ENCODE measurements at places on chromosomes 5 and 9.

DNA sequence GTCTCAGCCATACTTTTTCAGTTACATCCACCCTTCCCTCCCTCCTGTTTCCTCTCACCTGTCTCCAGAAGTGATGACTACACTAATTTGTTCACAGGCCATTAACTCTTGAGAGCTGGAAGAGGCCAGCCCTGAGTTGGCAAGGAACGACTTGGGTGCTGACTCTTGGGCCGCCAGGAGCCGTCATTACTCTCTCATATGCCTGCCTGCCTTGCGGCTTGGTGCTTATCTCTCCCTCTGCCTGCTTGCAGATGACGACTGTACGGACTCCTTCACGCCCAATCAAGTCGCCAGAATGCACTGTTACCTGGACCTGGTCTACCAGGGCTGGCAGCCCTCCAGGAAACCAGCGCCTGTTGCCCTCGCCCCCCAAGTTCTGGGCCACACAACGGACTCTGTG lies 66.1 kb downstream of the PAPPA start:
- no peak for DNase-seq

- no peak for DNase-seq
These were observed 105.6 kb downstream of the VCAN start for GRCh38 chr5:83577036-83577636.

- no peak for DNase-seq
These were observed 4.4 kb upstream of the TSPAN17 start for GRCh38 chr5:176642675-176643490.

DNA sequence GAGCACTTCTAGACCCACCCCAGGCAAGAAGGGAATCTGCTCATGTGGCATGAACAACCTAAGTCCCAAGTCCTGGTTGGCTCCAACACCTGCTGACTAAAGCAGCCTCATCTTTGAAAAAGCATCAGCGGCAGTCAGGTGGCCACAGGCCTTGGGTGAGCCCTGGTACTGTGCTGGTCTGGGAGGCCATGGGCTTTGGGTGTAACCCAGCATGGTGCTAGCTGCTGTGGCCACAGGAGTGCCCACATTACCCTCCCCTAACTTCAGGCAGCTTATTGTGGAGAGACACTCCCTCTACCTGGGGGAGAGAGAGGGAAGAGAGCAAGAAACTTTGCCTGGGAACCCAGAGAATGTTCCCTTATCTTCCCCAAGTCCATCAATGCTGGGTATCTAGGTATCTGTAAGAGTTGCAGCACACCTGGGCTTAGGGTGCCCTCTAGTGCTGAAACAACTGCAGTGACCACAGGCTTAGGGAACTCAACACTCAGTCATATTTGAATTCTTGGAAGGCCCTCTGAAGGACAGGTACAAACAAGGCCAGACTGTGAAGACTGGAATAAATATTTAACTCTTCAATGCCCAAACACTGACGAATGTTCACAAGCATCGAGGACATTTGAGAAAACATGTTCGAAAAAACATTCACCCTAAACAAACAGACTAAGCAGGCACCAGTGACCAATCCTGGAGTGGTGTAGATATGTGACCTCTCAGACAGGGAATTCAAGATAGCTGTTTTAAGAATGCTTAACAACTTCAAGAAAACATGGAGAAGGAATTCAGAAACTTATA lies 69.9 kb upstream of the OR2K2 start:
- no peak for DNase-seq

- no peak for DNase-seq
These were observed 18.3 kb upstream of the STOM start for GRCh38 chr9:121388140-121388905.

GRCh38 chr5:159638954-159639559 lies 277.2 kb upstream of the ADRA1B start:
- DNase-seq: no peak

- DNase-seq: no peak
These were observed 405.4 kb downstream of the TMEM232 start for GRCh38 chr5:110321117-110321516.

DNA sequence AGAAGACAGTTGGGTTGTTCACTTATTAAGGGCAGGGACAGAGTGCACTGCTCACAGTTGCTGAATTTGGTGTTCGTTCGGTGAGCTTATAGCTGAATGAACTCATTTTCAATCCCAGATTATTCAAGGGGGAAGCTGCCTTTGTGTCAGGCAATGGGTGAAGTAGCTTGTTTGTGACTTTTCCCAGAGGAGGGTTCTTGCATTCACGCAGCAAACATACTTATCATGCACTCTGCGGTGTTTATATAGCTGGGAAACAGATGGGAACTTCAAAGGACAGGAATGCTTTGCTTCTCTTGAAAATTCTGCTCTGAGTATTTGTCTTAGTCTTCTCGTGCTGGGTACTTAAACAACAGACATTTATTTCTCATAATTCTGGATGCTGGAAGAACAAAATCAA lies 64.7 kb upstream of the ABCA1 start:
- no peak for DNase-seq

DNA sequence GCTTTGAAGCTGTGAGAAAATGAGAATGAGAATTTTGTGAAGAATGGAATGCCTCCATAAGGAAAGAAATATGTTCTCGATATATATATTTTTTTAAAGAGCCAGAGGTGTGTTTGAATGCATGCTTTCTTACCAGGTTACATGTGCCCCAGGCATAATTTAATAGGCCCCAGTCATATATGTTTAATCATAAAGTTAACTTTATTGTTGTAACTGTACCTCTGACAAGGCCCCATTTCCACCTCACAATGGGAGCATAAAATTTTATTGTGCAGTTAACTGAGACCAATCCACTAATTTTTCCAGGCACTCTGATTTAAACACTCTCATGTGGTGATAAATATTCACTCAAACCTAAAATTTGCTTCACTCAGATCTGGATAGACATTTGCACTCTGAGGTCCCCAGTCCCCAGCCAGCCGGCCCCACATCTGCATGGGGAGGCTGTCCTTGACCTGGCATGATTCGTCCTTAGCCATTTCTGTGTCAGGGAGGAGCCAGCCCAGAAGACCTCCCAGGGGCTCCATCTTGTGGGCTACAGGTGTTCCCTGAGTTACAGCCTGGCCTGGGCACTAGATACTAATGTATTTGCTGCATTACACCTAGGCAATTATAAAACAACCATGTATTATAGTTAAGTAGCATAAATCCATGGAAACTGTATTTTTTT lies 245.8 kb downstream of the MTRR start:
- DNase-seq: no peak

GRCh38 chr5:139369181-139369580 lies 13.9 kb downstream of the SLC23A1 start:
- DNase-seq: no peak

DNA sequence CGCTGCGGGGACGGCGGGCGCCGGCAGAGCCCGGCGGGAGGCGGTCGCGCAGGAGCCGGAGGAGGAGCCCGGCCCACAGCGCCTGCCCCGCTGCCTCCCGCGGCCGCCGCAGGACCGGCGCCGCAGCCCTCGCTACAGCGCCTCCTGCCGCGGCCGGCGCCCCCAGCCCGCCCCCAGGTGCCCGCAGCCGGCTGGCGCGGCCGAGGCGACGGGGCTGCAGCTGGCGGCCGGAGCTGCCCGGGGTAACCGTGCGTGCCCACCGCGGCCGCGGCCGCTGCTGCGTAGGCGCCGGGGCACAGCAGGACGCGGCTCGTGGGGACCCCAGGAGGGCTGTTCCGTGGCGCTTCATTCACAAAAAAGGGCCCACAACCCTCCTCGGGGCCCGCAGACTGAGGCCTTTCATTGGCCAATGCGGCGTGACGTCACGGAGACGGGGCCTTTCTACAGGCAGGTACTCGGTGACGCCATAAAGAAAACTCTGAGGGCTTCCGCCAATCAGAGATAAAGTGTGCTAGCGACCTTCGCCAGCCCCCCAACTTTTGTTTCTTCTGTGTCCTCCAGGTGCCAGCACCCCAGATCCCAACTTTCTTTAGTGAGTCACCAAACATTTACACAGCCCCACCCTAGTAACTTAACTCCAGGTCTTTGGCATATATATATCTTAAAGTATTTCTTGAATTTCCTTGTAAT lies at the start of gene CDC14B:
Gene CDC14B, minus strand, starts transcription at position 353 of the 690 bp plus-strand sequence. CDS start 465 bp downstream, outside the sequence.
- DNase-seq: peak; percentile 74

DNA sequence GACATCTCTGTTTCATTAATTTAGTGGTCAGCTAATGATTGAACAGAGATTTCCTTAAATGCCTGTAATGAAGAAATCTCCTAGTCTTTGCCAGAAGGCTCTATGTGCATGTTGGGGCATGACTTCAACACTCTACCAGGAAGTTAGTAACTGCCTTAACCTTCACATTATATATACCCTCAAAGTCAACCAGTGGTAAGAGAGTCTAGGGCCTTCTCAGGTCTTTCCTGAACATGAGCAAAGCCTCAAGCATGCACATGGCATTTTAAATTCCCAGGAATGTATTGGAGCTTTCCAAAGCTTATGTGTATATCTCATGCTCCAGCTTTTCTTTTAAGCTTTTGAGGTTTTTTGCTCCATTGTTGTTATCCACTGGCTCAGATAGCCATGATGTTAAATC lies 388.3 kb downstream of the ARRDC3 start:
- no peak for DNase-seq

DNA sequence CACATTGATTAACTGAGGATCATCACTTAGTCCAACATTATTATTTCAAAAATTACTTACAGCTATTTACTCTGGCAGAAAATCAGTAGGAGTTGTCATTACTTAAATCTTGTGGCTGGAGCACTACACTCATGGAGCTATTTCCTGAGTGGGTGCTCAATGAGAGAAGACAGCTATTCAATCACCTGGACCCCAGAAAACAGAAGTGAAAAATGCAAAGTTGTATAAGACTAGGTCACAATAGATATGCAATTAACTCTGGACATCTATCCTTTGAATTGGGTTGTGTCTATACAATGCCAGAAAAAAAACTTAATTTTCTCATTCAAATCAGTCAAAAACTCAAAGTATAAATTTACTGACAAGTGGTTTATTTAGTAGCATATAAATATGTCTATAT lies 340.9 kb downstream of the EFNA5 start:
- DNase-seq: no peak

DNA sequence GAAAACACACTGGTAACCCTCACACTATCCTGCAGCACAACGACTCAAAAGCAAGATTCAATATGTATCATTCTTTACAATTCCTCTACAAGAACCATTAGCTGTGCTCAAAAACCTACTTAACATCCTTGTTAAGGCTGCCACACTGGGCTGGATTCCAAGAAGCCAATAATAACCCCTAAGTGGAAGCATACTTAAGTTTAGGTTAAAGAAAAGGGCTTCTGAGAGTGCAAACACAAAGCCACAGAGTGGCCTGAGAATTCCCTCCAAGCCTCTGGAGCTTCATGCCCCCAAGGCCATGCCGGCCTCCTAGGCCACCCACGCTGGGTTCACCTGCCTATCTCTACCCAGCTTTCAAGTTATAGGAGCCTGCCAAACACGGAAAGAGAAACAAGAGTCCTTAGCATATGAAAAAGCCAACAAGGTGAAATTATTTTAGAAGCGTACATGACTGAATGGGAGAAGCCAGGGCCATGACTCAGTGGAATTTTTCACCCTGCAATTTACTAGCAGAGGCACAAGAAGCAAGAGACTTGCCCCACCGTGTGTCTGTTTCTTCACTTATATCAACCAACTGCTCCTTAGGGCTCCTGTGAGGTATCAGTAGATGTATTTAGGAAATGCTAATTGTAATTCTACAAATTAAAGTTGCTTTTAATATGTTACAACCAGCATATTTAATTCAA lies 293.0 kb downstream of the SPOCK1 start:
- no peak for DNase-seq

GRCh38 chr5:39302472-39302871 lies 61.8 kb downstream of the C9 start:
- DNase-seq: no peak

DNA sequence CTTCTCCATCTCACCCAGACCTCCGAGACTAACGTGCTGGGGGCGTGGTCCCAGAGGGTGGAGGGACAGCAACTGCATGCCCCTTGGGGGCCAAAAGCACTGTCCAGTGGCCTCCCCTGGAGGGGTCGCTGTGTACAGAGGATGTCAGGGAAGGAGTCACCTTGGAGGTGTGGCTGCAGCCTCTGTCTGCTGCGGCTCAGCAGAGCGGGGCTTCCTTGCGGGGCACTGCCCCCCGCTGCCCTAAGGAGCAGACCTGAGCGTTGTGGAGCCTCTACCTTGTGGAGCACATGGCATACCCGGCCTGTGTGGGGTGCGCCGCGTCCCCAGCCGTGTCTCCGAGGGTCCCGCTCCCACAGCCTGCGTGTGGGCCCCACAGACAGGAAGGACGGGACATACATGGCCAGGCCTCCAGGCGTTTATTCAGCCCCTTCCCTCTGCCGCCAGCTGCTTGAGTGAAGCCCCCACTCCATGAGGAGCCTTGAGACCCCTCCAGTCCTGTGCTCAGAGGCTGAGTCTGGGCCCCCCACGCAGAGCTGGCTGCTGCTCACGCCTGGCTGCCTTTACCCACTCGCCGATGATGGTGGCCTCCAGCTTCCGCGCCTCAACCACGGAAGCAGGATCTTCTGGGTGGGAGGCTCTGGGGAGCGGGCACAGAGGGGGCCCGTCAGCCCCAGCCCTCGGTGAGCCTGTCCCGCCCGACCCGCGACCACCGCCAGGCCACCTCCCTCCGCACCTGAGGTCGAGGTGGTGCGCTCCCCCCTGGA lies 4.2 kb downstream of the DPP7 start:
- no peak for DNase-seq

DNA sequence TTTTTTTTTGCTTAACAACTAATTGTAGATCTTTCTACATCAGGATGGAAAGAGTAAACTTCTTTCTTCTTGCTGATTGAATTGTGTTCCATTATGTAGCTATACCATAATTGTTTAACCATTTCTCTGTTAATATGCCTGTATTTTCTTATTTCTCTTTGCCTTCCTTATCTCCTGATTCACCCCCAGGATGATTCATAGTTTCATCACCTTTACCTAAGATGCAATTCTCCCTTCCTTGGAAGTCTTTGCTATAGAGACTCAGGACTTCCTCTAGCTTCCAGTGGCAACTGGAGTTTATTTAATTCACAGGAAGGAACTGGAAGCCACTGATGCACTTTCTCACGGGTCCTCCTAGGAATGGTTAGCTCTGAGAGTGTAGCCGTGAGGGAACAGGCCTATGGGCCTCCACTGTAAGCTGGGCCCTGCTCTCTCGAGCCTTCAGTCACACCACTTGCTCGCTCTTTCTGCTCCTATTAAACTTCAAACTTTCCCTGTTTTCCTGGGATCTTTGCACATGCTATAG lies 83.1 kb downstream of the FGF1 start:
- no peak for DNase-seq

GRCh38 chr9:126521089-126521488 lies 92.6 kb upstream of the LMX1B start:
- DNase-seq: no peak

GRCh38 chr5:141623186-141623585 lies 4.4 kb upstream of the DIAPH1 start:
- no peak for DNase-seq

GRCh38 chr5:60677850-60678664 lies 21.9 kb downstream of the DEPDC1B start:
- DNase-seq: no peak

DNA sequence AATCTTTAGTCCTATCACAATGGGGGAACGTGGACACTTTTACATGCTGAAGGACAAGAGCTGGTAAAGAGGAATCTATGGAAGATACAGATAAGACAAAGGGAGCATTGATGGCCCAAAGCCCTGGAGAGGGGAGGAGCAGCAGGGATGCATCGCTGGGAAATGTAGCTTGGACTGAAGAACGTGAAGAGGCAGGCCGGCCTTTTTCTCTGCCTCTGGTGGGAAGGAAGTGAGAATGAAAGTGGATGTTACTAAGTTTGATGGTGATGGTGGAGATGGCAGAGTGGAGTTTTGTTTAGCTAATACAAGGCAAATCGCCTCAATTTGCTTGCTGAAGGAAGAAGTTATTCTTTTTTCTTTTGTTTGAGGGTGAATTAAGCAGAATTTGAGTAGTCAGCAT lies 124.6 kb upstream of the TAF11L2 start:
- no peak for DNase-seq

Measured in activated naive CD8-positive, alpha-beta T cell treated with anti-CD3 and anti-CD28 coated beads, Interleukin-2, amount 50 U/mL, for 24 hours (primary cell).